ENCODE measurements at places on chromosomes 2 and 18. TPM values are rescaled to one million over a fixed set of nuclear protein-coding genes. Genes with fewer than 3 reads are reported as not detected.

DNA sequence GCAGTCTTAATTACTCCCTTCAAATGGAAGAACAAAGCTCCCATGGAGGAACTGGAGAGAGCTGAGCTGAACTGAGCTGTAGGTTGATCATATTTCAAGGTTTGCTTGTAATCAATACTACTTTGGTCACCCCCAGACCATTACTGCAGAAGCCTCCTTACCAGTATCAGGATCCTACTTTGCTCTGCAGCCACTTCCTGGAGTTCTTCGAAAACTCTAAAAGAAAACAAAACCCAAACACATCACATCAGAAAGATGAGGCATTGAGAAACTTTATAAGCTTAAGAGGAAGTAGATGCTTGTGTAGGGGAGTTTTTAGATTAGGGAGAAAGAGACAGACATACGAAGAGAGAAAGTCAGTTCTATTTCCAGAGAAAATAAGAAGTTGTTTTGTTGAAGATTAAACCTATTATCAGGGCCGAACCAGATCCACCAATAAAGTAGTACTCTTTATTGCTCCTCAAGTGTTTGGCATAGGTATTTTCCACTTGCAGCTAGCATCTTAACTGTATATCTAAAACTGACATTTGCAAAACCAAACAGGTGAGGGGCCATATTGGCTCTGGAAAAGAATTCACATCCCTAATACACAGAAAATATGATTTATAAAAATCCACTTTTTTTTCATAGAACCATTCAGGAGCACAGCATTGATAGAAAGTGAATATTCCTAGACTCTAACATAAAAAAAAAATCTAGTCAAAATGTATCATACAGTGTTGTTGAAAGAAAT is 166.9 kb upstream of the KLF7 start:
- DNase-seq, result no peak

DNA sequence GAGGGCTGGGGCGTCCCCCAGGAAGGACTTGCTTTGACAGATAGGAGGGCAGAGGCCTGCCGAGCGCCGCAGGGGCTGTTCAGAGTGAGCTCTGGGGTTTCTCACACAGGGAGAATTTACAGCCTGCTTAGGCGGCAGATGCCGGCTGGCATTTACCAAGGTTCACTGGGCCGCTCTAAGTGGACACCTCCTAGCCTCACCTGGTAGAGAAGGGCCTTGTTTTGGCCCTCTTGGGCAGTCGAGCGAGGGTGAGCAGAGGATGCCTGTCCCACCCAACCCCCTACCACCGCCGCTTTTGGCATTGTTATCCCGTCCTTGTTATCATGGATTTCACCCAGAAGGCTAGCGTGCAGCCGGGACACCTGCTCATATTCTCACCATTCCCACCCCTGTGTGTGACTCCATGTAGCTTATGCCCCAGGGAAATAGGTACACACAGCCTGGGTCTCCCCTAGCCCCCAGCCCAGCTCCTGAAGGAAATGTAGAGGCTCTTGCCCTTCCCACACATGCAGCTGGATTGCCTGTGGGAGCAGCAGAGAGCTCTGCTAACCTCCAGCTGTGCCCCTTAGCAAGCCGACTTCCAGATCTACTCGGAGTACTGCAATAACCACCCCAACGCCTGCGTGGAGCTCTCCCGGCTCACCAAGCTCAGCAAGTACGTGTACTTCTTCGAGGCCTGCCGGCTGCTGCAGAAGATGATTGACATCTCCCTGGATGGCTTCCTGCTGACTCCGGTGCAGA is 52.4 kb downstream of the FAM168B start:
- DNase-seq, result no peak

DNA sequence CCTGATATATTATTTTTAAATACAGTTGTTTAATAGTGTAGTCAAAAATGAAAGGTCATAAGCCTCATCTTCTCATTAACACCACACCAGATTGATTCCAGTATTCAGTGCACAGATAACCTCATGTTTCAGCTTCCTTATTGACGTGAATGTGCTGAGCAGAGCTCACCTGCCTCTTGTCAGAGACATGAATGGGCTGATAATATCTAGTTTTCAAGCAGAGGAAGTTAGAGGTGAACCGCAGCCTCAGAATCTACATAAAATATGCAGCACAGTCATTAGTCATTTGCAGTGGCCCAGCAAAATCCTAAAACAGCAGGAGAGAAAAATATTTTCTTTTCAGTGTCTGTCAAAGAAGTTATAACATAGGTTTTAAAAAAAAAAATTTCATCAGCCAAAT is 216.2 kb downstream of the GBX2 start:
- DNase-seq, result no peak

DNA sequence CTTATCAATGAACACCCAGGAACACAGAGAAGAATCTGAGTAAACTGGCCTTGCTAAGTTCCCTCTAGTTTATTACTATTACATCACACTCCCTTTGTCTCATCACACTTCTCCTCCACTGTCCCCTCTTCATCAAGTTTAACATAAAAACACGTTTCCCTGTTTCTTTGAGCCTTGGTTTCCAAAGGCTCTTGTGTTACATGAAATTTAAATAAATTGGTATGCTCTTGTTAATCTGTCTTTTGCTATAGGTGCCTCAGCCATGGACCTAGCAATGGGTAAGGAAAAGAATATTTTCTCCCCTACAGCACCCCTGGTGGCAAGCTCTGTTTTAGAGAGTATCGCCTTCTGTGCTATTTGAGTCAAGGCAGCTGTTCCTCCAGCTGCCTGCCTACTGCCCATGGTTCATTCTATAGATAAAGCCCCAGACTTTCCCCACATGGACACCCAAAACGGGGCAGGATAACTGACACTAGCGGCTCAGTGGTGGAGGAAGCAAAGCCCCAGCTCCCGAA is 31.8 kb downstream of the TGIF1 start:
- DNase-seq, result no peak

FLACC1 gene
- total RNA-seq, result 0.97 TPM

UGT1A8 gene
- not detected for total RNA-seq

Data from prostate gland (tissue), 2 donors.